ENCODE measurements at places on chromosomes 1 and 21.

- DNase-seq: no peak
Observed at GRCh38 chr1:185719021-185719420, 15.2 kb upstream of the HMCN1 start.

GRCh38 chr1:111085676-111086075 lies 54.2 kb downstream of the DRAM2 start:
- DNase-seq: no peak

- no peak for DNase-seq
Observed at GRCh38 chr1:58881471-58881994, 97.7 kb upstream of the JUN start.

DNA sequence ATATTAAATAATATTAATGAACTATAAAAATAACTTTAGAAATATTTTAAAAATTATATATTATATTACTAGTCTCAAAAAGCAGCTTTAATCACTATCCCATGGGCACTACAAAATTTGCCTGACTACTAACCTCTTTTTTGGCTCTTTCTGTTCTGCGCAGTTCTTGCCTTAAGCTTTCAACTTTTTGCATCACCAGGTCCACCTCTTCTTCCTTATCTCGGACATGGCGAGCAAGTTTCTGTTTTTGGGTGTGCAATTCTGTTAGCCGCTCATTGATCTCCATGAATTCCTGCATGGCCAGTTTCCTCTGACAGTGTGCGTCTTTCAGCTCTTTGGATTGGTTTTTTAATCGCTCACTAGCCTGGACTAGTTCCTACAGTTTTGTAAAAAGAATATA lies 172.4 kb downstream of the COQ8A start:
- DNase-seq: no peak

DNA sequence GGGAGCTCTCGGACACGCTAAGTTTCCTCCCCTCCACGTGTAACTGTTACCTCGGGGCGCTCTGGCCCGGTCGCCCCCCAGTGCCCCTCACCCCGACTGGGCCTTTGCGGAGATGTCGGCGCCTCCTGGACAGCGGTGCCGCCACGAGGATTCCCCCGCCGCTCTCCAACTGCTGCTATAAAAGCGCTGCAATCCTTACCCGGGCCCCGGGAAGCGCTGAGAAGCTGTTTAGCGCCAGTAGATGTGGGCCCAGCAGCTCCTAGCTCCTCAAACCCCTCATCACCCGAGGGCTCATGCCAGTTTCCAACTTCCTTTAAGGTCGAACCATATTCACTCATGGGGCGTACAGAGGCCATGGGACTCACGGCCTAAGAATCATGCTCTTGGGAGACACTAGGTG lies 361 bp upstream of the LMX1A start:
- DNase-seq: no peak

GRCh38 chr1:29823561-29823960 lies 587.2 kb downstream of the PTPRU start:
- DNase-seq: no peak

- DNase-seq: peak; percentile 72
Observed at GRCh38 chr1:63892632-63893395, 119.0 kb downstream of the ROR1 start.

- no peak for DNase-seq
Observed at GRCh38 chr1:156942176-156942575, 21.7 kb downstream of the LRRC71 start.

- no peak for DNase-seq
Observed at GRCh38 chr1:17075470-17076255, 21.8 kb upstream of the SDHB start.

GRCh38 chr1:84366786-84367185 lies 31.5 kb upstream of the DNASE2B start:
- DNase-seq: no peak

DNA sequence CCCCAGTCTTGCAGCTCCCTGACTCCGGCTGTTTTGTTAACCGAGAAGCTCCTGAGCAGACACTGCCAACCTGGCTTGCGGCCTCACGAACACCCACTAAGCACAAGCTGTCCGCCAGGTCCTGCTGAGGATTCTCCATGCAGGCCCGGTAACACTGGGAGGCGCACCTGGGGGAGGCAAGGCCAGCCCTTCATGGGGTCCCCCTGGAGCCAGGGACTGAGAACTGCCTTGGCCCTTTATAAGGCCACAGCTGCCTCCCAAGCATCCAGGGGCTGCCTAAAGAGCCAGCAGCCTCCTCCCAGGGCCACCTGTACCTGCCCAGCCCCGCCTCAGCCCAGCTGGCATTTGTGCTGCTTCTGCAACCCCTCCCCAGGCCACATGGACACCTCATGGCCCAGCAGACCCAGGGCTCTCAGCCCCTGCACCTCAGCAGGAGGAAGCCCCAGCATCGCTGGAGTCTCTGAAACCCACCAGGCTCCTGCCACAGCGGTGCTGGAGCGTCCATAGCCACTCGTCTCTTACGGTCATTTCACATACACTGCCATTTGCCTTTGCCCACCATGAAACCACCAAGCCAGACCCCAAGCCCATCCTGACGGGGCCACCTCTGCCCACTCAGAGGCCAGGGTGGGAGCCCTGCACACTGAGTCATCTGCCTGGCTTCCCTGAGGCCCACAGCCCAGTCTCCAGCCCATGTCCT lies 82.5 kb downstream of the NPHP4 start:
- DNase-seq: peak; percentile 15

Measured in cerebellar nuclear complex (tissue), 1 donor.